ENCODE measurements at places on chromosomes 4 and X.

DNA sequence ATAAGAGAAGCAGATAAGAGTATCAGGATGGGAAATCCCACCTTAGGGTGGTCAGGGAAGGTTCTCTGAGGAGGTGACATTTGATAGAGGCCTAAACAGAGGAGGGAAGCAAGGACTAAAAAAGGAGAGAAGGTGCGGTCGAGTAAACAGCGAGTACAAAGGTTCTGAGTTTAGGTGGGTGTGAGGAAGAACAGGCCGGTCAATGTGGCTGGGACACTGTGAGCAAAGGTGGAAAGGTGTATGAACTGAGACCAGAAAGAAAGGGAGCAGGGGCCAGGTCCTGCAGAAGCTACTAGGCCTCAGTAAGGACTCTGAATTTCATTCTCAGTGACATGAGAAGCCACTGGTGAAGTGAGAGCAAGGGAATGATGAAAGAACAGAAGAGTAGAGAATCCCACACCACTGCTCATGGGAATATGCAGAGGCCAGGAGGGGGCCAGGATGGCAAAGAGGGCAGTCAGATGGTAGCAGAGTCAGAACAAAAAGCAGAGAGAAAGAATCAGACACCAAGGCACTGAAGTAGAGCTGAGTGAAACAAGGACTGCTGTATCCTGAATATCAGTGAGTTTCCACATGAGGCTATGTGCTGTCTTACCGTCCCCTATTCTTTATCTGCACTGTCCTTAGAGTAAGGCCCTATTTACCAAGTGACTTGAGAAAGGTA is 18.0 kb downstream of the PRSS48 start:
- DNase-seq, result no peak

- no peak for DNase-seq
Measured at GRCh38 chr4:68324519-68325262, 25.2 kb downstream of the YTHDC1 start.

GRCh38 chrX:107716816-107717700 is 58.5 kb downstream of the TSC22D3 start:
- peak; percentile 38 for DNase-seq

- DNase-seq, result no peak
Measured at GRCh38 chrX:147953976-147954375, 27.2 kb upstream of the FMR1NB start.

DNA sequence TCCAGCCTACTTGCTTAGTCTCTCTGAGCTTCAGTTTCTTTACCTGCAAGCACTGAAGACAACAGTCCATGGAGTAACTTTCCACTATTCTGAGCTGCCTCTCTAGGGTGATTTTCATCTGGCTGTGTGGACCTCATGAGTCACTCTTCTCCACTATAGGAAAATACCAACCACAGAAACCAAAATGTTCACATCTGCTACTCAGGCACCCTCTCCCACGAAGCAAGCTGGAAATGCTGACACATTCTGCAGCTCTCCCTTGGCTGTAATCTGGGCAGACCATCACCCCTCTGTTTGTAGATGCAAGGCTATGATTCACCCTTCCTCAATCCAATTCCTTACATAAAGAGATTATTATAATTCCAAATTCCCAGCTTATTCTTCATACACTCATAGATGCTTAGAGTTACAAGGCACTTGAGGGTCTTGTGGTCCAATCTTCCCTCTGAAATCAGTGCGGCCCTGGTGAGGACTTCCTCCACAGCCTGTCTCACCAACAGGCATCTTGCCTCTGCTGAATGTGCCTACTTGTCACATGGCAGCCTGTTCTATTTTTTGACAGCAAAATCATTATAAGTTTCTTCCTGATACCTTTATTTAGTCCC is 97.0 kb upstream of the LNX1 start:
- no peak for DNase-seq

Measured in GM19239 (cell line).